ENCODE measurements at places on chromosomes 16 and 17.

DNA sequence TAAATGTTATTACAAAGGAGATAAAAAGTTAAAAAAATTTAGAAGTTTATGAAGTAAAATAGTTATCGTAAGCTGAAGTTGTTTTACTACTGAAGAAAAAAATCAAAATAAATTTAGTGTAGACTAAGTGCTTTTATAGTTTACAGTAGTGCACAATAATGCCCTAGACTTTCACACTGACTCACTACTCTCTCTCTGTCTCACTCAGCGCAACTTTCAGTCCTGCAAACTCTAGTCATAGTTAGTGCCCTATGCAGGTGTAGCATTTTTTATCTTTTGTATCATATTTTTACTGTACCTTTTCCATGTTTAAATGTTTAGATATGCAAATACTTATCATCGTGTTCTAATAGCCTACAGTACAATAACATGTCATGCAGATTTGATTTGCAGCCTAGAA is 17.7 kb upstream of the TOM1L1 start:
- no peak for DNase-seq

- DNase-seq = no peak
These were observed 636 bp upstream of the ERN1 start for GRCh38 chr17:64130559-64131001.

- DNase-seq = no peak
These were observed 3.8 kb upstream of the DBNDD1 start for GRCh38 chr16:90023078-90023447.

DNA sequence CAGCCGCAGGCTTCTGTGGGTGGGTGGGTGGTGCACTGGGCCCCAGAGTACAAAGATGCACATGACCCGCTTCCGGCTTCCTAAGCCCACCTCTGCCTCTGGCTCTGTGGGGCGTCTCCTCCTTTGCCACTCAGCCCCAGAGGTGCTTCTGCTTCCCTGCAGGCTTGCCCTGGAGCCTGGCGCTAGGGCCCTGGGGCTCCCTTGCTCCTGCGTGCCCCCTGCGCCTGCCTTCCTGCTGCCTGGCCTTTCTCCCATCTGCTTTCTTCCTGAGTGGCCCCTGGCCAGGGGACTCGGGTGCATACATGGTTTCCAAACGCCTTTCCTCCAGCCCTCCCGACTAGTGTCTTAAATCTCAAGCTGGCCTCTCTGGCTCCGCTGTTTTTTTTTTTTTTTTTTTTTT is 3.4 kb downstream of the WWOX start:
- no peak for DNase-seq

GRCh38 chr16:53041320-53042051 is 11.2 kb downstream of the CHD9NB start:
- DNase-seq = no peak

DNA sequence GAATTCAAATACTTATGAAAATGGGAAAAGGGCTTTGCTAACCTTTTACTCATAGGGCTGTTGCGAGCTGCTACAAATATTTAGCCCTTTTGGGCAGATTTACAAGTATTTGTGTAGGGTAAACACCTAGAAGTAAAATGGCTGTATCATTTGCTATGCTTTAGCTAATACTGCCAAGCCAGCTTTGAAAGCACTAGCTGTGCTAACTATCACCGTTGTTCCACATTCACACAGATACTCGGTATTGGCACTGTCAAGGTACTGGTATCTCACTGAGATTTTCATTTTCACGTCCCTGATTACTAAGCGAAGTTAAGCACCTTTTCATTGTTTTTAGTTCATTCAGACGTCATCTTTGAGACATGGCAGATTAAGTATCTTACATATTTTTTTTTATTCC is 84.8 kb downstream of the GLG1 start:
- DNase-seq = no peak

GRCh38 chr16:87822108-87822970 is 47.0 kb downstream of the SLC7A5 start:
- DNase-seq = no peak

DNA sequence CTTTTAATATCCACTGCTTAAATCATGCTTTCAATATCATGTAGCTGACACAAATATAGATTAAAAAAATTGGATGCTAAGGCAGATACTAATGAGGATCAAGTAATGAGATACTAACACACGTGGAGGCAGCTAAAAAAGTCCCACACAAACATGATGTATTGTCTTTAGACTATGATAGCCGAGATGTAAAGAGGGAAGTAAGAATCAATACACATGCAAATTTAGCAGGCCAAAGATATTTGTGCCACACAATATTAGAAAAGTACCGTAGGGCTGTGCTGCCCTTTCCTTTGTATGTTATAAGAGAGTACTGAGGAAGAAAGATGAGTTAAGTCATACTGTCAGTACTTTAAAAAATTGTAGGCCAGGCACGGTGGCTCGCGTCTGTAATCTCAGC is 51.4 kb upstream of the STAC2 start:
- peak; percentile 23 for DNase-seq

DNA sequence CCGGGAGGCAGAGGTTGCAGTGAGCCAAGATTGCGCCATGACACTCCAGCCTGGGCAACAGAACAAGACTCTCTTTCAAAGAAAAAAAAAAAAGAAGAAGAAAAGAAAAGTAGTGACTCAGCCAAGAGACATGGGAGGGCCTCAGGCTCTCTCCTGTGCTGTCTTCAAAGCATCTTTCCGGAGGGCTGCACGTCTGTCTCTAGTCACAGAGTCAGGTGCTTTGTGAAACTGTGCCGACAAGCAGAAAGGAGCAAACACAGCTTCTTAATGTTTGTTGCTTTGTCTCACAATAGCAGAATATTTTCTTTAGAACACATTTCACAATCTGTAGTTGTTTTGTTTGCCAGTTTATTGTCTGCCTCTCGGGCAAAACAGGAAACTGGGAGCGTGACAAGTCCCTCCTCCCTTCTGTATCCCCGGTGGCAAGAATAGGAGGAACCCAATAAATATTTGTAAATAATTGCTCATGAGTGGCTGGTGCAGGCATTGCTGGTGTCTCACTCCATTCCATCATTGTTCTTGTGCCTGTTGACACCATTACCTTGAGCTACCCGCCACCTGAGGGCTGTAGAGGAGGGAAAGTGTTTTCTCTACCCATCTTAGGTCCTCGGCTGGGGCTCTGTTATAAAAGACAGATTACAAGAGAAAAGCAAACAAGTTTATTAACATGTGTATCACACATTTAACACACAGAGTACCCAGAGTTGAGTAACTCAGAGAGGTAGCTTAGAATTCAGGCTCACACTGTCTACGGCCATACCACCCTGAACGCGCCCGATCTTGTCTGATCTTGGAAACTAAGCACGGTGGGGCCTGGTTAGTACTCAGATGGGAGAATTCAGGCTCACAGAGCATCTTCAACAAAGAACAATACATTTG is 5.5 kb downstream of the GAST start:
- no peak for DNase-seq

GRCh38 chr17:9755083-9755482 is 36.3 kb downstream of the DHRS7C start:
- DNase-seq = no peak

DNA sequence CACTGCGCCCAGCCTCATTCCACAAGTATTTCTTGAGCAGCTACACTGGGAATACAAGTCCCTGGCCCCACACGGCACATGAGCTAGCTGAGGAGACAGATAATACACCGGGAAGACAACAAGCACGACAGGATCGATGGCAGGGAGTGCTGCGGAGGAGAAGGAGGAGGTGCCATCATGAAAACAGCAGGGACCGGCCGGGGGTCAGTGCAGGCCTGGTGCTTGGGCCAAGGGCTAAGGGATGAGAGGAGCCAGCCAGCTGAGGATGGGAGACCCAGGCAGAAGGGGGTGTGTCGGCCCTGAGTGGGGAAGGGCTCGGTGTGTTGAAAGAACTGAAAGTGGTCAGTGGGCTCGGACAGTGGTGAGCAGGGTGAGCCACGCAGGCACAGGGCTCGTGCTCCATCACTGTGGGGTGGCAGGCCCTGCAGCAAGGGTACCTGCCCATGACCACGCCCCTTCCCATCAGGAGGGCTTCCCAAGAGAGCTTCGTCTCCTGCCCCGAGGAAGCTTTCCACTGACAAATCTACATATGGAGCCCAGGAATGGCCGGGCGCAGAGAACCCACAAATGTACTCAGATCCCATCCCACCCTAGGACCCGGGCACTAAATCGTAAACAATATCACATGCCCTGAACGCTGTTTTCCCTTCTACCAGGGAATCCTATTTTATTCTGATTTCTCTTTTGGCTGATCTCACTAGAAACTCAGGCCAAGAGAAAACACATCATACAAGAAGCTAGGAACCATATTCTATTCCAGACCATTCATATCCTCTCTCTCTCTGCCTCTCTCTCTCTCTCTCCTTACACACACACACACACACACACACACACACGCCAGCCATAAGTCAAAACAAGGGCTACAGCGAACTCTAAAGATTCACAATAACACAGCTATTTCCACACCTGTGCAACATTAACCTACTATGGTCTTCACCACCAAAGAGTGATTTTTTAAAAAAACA is 50.7 kb upstream of the TNRC6C start:
- DNase-seq = no peak

GRCh38 chr17:17507465-17508011 is 11.3 kb upstream of the RASD1 start:
- DNase-seq = no peak

DNA sequence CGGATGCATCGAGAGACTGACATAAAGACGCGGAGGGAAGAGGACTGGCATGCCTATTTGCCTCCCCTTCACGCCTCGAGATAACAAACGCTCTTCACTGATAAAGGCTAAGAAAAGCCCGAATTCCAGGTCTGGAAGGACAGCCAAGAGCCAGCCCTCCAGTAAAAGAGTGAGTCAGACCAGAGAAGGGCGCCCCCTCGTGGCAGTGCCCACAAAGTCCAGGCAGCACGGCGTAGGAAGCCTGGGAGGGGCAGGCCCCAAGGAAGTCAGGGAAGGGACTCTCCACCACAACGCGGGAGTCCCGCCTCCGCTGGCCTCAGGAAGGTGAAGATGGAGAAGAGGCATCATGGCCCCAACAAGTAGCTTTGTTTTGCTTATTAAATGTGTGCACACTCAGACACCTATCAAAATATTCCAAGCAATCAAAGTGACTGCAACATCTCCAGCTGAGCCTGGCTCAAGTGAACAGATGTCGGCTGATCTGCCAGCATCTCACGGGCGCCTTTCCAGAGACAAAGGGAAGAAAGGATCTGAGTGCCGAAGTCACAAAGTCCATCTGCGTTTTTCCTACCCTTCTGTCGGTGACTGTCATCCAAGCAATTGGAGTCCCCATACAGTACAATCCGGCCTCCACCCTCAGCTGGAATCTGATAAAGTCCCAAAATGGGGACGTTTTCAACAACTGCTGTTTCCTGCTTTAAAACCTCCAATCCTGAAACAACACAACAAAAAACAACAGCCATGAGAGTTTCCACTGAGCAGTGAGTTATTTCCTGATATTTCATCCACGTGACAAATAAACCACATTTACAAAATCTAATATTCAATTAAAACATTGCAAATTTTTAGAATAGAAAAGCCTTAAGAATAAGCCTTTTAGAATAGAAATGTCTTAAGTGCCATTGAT is 20.4 kb upstream of the SLC38A8 start:
- DNase-seq = peak; percentile 50

- no peak for DNase-seq
These were observed 2.8 kb upstream of the MATCAP1 start for GRCh38 chr16:67186550-67186950.

DNA sequence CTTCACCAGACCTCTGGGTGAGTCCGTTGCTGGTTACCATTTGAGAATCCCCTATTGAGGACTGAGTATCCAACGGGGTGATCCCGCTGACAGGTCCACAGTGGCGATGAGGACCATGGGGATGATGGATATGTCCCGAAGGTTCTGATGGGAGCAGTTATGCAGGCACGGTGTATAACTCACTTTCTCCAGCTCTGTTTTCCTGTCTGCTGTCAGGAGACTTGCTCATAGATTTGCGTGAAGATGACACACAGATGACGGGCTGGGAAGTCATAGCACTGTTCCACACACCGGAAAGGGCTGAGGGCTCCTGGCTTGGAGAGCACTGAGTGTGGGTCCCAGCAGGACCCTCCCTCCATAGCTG is 22.2 kb upstream of the ADCY7 start:
- no peak for DNase-seq

GRCh38 chr16:65176603-65177002 is 54.7 kb upstream of the CDH11 start:
- no peak for DNase-seq

GRCh38 chr17:76537288-76537577 is 276 bp downstream of the CYGB start:
- DNase-seq = no peak

- no peak for DNase-seq
These were observed 38.7 kb downstream of the KPNA2 start for GRCh38 chr17:68074279-68074678.

GRCh38 chr16:55280587-55280986 is 43.4 kb upstream of the IRX6 start:
- DNase-seq = no peak

DNA sequence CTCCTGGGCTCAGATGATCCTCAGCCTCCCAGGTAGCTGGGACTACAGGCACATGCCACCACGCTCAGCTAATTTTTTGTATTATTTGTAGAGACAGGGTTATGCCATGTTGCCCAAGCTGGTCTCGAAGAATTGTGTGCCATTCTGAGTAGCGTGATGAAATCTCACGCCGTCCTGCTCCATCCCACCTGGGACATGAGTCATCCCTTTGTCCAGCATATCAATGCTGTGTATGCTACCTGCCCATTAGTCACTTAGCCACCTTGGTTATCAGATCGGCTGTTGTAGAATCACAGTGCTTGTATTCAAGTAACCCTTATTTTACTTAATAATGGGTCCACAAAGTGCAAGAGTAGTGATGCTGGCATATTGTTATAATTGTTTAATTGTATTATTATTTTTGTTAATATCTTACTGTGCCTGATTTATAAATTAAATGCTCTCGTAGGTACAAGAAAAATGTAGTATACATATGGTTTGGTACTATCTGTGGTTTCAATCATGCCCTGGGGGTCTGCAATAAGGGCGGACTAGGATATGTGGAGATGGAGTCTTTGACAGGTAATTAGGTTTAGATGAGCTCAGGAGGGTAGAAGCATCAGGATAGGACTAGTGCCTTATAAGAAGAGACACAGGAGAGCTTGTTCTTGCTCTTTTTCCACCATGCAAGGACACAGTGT is 26.6 kb upstream of the SLC13A2 start:
- DNase-seq = no peak

DNA sequence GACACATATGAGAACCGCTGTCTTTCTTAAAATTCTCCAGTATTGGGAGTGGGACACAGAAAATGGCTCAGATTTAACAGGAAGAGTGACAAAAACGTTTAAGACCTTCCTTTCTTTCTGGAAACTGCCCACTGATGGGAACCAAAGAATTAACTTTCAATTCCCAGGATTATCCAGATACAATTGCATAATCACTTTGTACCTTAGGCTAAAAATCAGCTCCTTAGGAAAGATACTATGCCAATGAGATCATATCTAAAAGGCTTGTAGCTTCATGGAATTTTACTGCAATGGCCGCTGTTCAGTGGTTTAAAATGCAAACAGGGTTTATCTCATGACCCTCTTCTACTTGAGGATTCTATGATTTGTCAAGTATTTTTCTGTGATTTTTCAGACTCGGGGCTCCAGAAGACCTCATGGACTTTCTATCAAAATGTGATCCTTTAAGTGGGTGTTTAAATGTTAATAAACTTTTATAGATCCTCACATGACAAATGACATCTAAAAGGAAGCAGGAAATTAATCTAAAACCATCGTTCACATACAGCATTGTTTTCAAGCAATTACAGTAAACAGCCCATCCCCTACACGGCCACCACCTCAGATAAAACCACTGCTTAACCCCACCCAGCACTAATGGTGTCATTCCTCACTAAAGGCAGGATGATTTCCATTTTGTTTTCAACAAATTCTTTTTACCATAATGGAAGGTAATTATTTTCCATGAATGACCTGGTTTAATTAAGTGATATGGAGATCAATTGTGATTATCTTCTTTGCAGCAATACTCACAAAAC is 31.6 kb upstream of the ERN1 start:
- DNase-seq = no peak
